Activated naive CD4-positive, alpha-beta T cell treated with anti-CD3 and anti-CD28 coated beads, Interleukin-2, amount 50 U/mL, for 16 hours (primary cell): ENCODE measurements at places on chromosomes 3 and 15.

GRCh38 chr3:197508051-197508451, 47.7 kb downstream of the BDH1 start:
- DNase-seq, result no peak

DNA sequence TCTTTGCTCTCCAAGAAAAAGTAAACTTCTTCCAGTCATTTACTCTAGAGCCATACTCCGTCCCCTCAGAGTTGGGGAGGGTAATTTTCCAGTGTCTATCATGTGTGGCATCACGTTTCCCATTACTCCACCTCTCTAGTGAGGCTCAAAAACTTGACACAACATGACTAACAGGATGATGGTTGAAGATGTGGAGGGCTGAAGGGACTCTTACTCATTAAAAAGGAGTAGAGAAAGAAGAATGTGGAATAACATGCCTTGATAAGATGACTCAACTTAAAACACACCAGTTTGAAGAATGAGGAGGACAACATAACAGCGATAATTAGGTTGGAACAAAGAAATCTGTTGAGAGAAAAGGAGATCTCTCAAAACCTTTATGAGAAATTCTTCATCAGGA, 894.3 kb downstream of the OTOL1 start:
- DNase-seq, result no peak

DNA sequence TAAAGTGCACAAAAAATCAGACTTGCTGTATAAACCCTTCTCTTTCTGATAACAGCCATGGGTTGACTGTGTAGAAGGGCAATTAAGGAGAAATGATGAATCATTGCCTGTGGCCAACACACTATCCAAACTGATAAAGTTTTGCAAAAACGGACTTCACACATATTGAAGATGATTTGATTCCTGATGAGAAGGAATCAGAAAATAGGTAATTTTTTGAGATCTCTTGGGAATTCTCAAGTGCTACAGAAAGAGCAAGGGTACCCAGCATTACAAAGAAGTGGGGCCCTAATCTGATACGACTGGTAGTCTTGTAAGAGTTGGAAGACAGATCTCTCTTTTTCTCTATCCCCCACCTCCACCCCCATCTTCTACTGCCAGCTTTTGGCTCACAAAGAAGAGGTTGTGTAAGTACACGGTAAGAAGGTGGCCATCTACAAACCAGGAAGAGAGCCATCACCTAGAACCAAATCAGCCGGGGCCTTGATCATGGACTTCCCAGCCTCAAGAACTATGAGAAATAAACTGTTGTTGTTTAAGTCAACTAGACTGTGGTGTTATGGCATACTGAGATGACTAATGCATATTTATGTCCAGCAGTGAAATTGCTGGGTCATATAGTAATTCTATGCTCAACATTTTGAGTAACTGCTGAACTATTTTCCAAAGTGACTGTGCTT, 254.7 kb downstream of the EDEM1 start:
- no peak for DNase-seq

DNA sequence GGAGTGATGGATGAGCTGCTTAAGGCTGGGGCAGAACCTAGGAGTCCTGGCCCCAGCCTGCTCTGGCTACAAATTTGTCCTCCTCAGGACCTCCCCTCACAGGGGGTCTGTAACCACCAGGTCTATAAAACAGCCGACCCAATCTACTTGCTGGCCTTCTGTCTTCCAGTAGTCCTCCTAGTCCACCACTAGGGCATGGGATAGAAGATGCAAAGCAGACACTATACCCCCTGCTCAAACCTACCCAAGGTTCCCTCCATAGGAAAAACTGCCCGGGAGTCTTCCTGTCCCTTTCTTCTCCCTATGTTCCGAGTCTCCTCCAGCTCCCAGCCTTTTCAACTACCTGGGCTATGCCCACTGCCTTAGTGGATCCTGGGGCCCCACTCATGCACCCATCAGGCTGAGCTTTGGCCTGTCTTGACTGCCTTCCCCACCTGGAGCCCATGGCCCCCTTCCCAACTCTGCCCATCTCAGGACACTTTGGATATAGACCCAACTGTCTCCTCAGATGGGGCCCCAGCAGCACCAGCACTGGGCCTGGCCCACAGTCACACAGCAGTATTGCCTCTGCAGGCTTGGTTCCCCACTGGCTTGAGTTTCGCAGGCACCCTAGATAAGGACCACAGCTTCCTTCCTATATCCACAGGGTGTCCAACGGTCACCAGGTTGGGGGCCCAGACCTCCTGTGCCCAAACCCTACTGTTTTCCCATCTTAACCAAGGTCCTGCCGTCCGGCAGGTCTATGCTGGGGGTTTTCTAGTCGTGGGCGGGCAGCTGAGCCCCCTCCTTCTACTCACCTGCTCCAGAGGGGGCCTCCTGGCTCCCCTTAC, 1.1 kb downstream of the HYAL3 start:
- no peak for DNase-seq

DNA sequence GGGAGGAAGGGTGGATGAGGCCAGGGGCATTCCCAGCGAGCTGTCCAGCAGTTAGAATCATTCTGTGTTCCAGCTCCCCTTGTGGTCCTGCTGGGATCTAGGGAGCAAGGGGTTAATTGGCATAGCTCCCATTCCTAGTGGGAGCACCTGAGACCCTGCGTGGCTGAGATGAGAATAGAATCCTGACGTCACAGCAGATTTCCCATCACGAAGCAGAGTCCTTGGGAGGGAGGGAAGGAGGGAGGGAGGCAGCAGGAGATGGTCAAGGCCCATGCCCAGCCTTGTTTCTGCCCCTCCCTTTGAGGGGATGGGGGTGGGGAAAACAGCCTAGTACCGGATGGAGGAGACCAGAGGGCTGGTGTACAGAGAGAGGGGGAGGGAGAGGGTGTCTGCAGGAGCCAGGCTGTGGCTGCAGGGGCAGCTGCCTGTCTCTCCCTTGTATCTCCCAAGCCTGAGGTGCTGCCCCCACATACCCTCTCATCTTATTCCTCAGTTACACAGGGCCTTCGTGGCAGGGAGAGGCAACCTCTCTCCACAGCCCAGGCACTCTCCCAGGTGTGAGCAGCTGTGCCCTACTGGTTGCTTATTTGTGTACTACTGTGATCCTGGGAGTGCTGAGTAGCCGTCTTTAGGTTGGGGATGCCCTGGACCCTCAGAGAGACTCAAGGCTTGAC, 5.4 kb downstream of the TYRO3 start:
- DNase-seq, result no peak

- no peak for DNase-seq
These were observed at the start of gene ARNT2 for GRCh38 chr15:80404057-80404760. ARNT2 (plus strand) TSS chr15:80404382; CDS start chr15:80404516, 134 bp downstream.

DNA sequence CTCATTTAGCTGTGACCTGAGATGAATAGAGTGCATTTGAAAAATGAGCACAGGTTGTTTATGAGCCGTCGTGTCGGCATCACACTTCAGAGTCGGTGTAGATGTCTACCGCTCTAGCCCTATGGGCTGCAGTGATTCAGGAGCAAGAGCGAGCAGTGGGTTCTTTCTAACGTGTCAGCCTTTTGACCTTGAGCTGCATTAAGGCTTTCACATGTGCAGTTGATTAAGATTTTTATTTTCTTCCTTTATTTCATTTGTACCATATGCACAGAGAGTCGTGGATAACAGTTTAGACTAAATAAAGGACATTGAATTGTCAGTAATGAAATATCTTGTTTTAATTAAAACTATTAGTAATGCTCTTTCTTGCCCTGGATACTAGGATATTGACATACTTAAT, 368.2 kb downstream of the PTPRG start:
- no peak for DNase-seq

- DNase-seq, result no peak
These were observed 407.0 kb upstream of the RGMA start for GRCh38 chr15:93495799-93496637.

- no peak for DNase-seq
These were observed 46.3 kb upstream of the DLG1 start for GRCh38 chr3:197344582-197345318.

GRCh38 chr3:29382409-29382808, 101.5 kb downstream of the RBMS3 start:
- no peak for DNase-seq
